ENCODE measurements at places on chromosomes 1 and 21. TPM values are rescaled to one million over a fixed set of nuclear protein-coding genes. Genes with fewer than 3 reads are reported as not detected.

- DNase-seq = no peak
Observed at GRCh38 chr1:224133741-224134299, 19.9 kb downstream of the FBXO28 start.

DNA sequence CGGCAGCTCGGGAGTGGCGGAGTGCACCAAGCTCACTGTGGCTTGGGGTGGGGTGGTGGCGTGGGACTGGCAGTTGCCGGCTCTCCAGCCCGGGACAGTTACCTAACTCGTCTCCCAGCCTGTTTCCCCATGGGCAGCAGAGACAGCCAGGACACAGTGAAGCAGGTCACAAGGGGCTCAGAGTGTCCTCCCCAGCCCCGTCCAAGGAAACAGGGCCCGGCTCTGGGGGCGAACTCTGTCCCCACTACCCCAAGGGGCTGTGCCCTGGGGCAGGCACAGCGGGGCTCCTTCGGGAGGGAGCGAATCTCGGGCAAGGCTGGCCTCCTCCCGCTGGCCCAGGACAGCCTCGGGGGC lies 759 bp downstream of the GPR157 start:
- no peak for DNase-seq

DNA sequence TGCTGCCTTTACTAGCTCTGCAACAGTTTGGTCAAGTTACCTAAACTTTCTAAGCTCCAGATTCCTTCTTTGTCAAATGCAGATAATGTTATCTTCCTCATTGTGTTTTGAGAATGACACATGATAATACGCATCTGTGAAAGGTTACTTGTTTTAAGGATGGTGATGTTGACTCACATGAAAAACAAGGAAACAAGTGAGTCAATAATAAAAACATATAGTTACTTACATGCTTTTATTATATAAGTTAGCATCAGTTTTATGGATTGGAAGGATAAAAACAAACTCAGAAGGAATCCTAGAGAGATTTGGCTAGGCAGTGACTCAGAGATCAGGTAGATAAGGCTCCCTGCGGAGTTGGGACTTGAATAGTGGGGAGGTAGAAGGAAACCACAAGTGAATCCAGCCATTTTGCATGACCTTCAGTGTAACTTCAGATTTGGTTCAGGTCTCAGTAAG lies 144.6 kb downstream of the LMO4 start:
- no peak for DNase-seq

The TMPRSS15 gene
- polyA plus RNA-seq = not detected

The TAL1 gene
- polyA plus RNA-seq = not detected

Measured in GM12878 (cell line).